Activated T-helper 17 cell treated with anti-CD3 and anti-CD28 coated beads, Interleukin-2, amount 50 U/mL, for 72 hours (primary cell): ENCODE measurements at places on chromosomes 5 and 9. TPM values are rescaled to one million over a fixed set of nuclear protein-coding genes. Genes with fewer than 3 reads are reported as not detected.

- no peak for ATAC-seq
Measured at GRCh38 chr9:128615571-128615970, 41.1 kb downstream of the DYNC2I2 start.

- ATAC-seq, result peak; percentile 90
Measured at GRCh38 chr5:179836225-179837019, 15.7 kb downstream of the SQSTM1 start.

- ATAC-seq, result peak; percentile 29
Measured at GRCh38 chr9:129596541-129597331, 24.2 kb downstream of the C9orf50 start.

The PROB1 gene
- 6.4 TPM for total RNA-seq

DNA sequence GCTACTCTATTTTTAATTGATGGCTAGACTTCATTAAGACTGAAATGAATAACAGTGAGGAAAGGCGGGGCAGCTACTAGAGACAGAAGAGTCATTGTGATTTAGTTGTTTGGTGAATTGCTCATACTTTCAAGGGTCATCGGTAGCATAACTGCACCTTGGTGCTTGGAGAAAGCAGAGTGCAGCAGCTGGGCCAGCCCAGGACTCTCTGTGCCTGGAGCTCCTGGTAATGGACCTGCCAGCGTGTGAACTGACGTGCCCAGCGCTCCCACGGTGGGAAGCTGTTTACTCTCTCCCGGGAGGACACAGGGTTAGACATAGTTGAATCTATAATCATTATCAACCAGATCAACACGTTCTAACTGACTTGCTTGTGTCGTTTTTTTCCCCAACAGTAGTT is 42.9 kb downstream of the LURAP1L start:
- ATAC-seq, result no peak

- peak; percentile 87 for ATAC-seq
Measured at GRCh38 chr9:124735121-124735520, 36.0 kb downstream of the NR6A1 start.

- ATAC-seq, result no peak
Measured at GRCh38 chr5:139768807-139769465, 26.7 kb upstream of the PSD2 start.

DNA sequence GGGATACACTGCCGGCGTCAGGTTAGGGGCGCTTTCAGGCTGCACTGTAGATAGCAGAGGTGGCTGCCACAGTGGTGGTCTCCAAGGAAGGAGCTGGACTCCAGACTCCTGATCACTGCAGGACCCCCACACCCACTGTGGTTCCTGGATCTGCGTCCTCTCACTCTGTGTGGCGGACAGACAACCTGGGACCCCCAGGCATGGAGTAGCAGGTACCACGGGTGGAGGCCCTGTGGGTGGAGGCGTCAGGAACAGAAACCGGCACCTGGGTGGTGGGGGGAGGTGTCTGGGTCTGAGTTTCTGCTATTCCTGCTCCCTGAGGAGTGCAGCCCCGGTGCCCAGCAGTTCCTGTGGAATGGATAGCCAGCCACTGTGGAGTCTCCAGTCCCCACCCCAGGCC is 75.1 kb upstream of the PCAT7 start:
- no peak for ATAC-seq
